ENCODE measurements at places on chromosomes 16 and 17.

- no peak for DNase-seq
These were observed 7.3 kb upstream of the VEZF1 start for GRCh38 chr17:57995076-57995956.

DNA sequence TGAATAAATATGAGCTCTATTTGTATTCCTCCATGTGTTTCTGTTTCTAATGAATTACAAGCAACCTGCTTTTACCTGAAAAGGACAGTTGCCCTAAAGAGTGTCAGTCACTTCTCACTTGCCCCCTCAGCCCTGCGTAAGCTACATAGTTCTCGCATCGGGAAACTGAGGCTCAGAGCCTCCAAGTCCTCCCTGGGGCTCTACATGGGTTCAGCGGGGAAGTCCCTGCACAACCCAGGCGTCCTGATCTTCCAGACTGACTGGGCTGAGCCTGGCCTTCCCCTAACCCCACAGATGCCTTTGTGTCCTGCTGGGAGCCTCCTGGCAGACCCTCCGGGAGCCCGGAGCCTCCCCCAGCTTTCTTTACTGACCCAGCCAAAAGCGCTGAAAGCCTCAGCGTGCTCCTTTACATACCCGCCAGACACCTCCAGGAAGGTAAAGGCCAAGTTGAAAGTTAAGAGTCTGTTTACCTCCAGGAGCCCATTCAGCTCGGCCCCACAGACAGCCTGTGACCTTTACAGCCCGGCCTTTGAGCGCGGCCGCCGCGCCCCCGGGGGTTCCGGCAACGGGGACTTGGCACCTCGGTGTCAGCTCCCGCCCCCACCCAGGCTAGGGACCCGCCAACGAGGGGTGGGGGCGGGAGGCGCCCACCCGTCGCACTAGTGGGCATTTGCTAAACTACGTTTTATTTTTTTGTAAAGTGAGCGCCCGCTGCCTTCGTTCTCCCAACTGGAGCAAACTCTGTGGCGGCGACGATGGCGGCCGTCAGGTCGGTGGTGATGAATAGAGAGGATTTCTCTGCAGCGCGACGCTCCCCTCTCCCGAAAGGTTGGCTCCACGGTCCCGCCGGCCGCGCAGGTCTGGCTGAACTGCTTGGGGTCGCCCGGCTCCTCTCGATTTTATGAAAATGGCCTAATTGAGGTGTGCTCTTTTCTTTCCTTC, 4.4 kb upstream of the HOXB13 start:
- no peak for DNase-seq

- DNase-seq = no peak
These were observed 211.2 kb downstream of the PARN start for GRCh38 chr16:14418795-14419225.

DNA sequence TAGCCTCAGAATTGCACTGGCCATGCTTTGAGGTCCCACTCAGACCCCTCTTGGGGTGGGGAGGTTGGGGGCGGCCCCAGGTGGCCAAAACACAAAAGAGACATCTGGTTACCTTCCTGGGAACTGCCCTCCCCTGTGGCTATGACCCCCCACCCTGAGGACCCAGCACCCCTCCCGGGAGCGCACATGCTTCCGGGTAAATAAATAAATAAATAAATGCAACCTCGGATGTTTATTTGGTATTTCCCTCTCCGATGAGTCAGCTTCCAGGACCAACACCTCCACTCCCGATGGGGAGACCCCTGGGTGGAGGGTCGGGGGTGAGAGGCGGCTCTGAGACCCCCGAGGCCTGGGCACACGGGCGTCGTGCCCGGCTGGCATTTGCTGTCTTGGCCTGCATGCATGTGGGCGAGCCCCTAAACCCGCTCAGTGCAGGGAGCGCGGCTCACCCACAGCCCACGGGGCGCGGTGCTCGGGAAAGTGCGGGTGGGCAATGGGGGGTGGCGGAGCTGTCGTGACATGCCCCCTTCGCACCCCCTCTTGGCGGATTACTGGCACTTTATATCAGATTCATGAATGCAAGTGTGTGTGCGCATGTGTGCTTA, 84.3 kb upstream of the CREBBP start:
- no peak for DNase-seq

GRCh38 chr16:27311448-27311830, 2.3 kb upstream of the IL4R start:
- DNase-seq = no peak
